ENCODE measurements at places on chromosomes 1 and 21.

DNA sequence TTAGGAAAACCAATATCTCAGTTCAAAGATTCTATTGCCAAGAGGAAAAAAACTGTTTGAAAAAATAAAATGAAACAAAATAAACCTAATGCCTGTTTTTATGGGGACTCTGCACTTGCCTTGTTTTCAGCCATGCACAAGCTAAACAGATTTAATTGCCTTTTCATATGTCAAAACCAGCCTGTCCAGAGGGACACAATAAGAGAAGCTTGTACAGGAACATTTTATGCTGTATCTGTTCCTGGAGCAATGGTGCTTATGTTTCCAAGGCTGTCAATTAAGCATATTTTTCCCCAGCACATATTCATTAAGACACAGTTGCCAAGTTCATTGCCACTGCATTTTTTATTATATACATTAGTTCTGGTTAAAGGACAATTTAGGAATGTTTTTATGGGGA lies 470.9 kb downstream of the LRRIQ3 start:
- DNase-seq = no peak

GRCh38 chr1:231418741-231419107 lies 3.4 kb downstream of the EGLN1 start:
- DNase-seq = no peak

GRCh38 chr1:204075890-204076846 lies 3.3 kb downstream of the SOX13 start:
- DNase-seq = no peak

- no peak for DNase-seq
These were observed 20.5 kb downstream of the FCRL4 start for GRCh38 chr1:157577420-157577819.

GRCh38 chr1:236502972-236503639 lies 20.7 kb upstream of the LGALS8 start:
- DNase-seq = peak; percentile 23

GRCh38 chr1:189619682-189620332 lies 857.9 kb downstream of the BRINP3 start:
- no peak for DNase-seq

DNA sequence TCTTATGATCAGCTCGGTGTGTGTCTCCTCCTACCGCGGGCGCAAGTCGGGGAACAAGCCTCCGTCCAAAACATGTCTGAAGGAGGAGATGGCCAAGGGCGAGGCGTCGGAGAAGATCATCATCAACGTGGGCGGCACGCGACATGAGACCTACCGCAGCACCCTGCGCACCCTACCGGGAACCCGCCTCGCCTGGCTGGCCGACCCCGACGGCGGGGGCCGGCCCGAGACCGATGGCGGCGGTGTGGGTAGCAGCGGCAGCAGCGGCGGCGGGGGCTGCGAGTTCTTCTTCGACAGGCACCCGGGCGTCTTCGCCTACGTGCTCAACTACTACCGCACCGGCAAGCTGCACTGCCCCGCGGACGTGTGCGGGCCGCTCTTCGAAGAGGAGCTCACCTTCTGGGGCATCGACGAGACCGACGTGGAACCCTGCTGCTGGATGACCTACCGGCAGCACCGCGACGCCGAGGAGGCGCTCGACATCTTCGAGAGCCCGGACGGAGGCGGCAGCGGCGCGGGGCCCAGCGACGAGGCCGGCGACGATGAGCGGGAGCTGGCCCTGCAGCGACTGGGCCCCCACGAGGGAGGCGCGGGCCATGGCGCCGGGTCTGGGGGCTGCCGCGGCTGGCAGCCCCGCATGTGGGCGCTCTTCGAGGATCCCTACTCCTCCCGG lies 1.5 kb downstream of the KCNC4 start:
- DNase-seq = peak; percentile 36

DNA sequence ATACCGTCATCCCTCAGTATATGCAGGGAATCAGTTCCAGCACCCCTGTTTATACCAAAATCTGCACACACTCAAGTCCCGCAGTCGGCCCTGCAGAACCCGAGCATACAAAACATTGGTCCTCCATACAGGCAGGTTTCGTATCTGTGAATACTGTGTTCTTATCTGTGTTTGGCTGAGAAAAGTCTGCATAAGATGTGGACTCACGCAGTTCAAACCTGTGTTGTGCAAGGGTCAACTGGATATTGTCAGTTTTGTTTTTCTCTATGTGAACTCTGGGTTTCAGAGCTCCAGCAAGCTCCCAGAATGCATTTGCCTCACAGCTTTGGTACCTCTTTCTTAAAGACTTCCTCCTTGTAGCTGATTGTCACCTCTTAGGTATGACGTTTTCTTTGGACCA lies 100.6 kb downstream of the NR5A2 start:
- DNase-seq = no peak

GRCh38 chr1:51283979-51284378 lies 46.4 kb downstream of the TTC39A start:
- DNase-seq = no peak

- DNase-seq = peak; percentile 92
These were observed 99.8 kb upstream of the PRMT6 start for GRCh38 chr1:106956721-106957120.

GRCh38 chr1:162666006-162666645 lies 33.9 kb downstream of the DDR2 start:
- no peak for DNase-seq

DNA sequence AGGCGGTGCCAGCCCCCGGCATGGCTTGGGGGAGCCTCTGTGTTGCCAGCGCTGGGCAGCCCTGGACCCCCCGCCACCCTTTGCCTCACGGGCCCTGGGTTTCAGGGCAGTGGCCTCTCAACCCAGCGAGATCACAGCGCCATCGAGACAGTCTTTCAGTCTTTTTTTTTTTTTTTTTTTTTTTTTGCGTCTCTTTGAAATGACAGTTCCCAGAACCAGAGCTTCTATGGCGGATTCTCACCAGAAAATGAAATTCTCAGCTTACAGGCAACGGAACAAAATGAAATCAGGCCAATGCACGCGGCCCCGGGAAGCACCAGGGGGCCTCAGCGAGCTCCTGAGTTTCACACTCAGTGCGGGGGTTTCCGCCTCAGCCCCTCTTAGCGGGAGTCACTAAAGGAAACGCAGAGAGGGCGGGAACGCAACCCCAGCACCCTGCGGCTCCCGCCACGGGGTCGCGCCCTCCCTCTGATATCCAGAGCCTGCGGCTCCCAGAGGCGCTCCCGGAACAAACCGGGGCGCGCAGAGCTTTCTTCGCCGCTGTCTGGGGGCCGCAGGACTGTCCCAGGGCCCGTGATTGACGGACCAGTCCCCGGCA lies 8.0 kb upstream of the COL6A1 start:
- peak; percentile 97 for DNase-seq

DNA sequence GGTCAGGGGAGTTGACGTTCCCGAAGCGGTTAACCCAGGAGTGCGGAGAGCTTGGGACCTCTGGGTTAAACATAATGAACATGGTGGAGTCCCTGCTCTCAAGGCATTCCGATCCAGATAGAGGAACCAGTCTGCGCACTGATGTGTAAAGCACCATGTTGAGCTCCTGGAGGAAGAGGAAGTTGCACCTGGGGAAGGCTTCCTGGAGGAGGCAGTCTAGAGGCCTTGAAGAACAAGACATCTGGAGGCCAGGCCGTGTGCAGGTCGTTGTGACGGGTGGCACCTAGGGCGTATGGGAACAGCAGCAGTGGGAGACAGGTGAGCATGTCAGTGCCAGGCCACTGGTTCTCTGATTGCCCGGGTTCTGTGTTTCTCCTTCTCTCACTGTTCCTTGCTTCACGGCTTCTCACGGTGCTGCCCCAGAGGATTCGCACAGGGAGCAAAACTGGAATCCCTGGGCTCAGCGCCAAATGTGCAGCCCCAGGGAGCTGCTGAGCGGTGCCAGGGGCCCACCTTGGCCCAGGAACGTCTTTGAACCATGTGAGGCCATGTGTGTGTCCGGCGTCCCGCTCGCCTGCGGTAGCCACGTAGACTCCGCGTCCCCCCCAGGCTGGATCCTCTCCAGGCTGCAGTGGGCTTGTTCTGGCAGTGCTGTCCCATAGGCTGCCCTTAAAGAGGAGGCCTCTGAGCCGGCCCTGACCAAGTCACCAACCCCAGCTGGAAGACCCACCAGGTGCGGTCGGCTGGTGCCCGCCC lies 122.9 kb upstream of the GALNT2 start:
- DNase-seq = no peak

GRCh38 chr1:184950906-184951305 lies 23.4 kb downstream of the NIBAN1 start:
- DNase-seq = no peak

- no peak for DNase-seq
These were observed 168.7 kb downstream of the GPATCH2 start for GRCh38 chr1:217462159-217462558.

- DNase-seq = no peak
These were observed 4.9 kb upstream of the ZMYM6 start for GRCh38 chr1:35036621-35037020.

DNA sequence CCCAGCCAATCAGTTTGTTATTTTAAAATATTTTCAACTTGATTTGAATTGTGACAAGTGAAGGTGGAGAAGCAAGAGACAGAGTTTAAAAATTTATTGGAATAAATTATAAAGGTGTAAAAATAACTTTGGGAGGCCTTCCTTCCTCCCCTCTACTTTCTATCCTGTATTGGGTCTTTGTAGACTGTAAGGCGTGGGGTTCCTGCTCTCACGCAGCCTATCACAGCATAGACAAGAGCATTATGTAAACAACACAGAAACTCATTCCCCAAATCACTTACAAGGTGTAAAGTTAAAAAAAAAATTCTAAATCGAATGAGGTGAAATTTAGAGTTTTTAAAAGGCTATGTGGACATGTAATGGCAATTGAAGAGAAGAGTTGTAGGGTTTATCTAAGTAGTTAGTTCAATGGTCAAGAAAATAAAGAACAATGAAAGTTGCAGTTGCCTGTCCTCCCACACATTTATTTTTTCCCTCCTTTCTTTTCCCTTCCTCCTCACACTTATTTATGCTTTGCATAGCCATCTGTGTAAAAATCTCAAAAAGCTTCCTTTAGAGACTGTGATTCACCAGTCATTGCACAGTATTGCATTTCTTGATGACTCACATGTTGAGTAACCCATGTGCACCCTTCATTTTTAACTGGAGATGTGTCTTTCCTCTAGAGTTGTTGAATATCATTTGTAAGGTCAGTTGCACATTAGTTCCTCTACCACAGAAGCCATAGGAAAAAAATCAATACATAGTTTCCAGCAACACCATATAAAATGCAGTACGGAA lies 242.2 kb downstream of the PTPRC start:
- DNase-seq = no peak

DNA sequence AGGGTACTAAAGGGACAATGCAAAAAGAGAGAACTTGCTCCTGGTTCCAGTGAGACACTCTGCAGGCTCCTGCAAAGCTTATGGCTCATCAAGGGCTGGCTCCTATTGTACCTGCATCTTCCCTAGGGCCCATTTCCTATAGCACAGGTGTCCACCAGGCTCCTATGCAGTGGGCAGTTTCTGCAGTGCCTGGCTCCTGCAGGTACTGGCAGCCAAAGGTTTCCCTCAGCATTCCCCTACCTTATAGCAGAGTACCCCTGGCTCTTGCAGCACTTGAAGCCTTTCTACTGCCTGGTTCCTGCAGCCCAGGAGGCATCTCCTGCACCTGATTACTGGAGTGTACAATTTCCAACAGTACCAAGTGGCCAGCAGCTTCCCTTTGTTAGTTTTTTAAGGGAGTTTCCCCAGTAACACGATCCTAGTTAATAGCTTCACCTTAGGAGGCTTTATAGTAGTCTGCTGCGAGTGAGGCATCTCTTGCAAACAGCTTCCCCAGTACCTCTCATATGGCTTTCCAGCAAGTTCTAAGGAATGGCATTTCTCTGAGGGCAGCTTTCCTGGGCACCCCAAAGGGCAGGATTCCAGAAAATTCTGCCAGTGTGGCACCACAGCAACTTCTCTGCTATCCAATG lies 141.7 kb downstream of the DENND1B start:
- DNase-seq = no peak

DNA sequence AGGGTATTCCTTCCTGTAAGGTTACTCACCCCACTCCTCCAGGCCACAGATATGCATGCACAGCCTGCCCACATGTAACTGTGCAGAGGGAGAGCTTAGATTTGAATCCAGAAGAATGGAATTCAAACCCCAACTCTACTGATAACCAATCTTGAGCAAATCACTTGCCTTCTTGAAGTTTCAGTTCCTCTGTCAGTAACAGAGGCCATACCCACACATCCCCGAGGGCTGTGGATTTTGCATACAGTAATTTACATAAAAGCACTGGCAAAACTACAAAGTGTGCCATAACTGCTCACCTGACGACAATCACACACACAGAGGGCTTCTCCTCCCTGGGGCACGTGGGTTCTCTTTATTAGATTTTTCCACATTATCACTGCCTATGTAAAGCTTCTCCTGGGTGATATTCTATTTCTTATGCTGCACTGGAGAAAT lies 18.6 kb downstream of the CD247 start:
- DNase-seq = no peak

GRCh38 chr1:114128293-114128692 lies 25.4 kb downstream of the SYT6 start:
- no peak for DNase-seq

DNA sequence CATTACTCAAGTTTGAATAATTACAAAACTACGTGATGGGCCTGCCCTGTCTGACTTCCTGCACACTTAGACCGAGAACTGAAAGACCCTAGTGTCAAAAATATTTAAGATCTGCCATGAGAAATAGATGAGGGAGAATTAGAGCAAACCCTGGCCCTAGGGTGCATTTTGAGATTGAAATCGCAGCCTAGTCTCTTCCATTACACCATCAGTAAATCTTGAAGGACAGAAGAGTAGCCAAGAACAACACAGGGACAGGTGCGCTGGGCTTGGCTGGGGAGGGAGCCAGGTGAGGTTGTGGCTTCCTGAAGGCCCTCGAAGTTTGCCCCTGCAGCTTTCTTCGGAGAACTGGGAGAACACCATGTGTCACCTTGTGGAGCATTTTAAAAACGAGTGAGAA lies 36.7 kb upstream of the KIF26B start:
- DNase-seq = no peak

DNA sequence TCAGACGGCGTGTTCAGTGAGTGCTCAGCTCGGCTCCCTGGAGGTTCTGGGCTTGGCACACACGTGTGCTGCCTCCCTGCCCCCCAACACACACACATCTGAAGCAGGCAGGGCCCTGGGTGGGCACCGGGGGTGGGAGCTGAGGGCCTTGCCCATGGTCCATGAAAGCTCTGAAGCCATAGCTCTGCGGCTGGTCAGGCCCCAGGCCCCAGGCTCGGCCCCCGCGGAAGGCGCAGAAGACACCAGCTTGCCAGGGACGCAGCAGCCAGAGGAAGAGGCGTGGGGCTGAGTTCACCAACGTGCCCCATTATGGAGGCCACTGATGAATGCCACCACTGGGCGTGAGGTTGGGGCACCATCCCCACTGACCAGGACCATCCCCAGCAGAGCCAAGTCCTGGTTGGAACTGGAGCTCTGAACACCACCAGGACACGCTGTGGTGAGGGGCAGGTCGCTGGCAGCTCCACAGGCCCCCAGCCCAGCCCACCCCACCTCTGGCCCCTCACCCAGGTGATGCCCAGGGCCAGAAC lies 4.2 kb downstream of the AURKAIP1 start:
- DNase-seq = no peak

Data from muscle of back (tissue), 13 donors.